Activated naive CD4-positive, alpha-beta T cell treated with anti-CD3 and anti-CD28 coated beads for 36 hours (primary cell): ENCODE measurements at places on chromosomes 5 and 9.
A peak's percentile ranks its signal among the peaks of the same experiment; 100 is the strongest.

- no peak for DNase-seq
- H3K4me3 ChIP-seq: no peak overlapping the region
- H3K36me3 ChIP-seq: no peaks in the 10 kb centered on the region
- H3K4me1 ChIP-seq: peaks cover 14% of the 10 kb centered on the region
Observed at GRCh38 chr5:59164041-59164830, 581.4 kb downstream of the RAB3C start.

- H3K36me3 ChIP-seq: no peaks in the 10 kb centered on the region
- no peak for DNase-seq
- no peak overlapping the region for H3K4me3 ChIP-seq
- H3K27me3 ChIP-seq: no peaks in the 10 kb centered on the region
- H3K27ac ChIP-seq: no peak overlapping the region
- H3K4me1 ChIP-seq: no peaks in the 10 kb centered on the region
Observed at GRCh38 chr9:136339173-136339957, 12.0 kb downstream of the GPSM1 start.

GRCh38 chr5:55570026-55570425 is 35.3 kb upstream of the PLPP1 start:
- no peak overlapping the region for H3K4me3 ChIP-seq
- H3K27me3 ChIP-seq: no peaks in the 10 kb centered on the region
- H3K36me3 ChIP-seq: no peaks in the 10 kb centered on the region
- DNase-seq: no peak

GRCh38 chr9:88312517-88313103 is 75.6 kb upstream of the SPIN1 start:
- H3K36me3 ChIP-seq: no peaks in the 10 kb centered on the region
- H3K4me1 ChIP-seq: peaks cover 26% of the 10 kb centered on the region
- DNase-seq: no peak
- no peak overlapping the region for H3K27ac ChIP-seq
- no peak overlapping the region for H3K4me3 ChIP-seq

DNA sequence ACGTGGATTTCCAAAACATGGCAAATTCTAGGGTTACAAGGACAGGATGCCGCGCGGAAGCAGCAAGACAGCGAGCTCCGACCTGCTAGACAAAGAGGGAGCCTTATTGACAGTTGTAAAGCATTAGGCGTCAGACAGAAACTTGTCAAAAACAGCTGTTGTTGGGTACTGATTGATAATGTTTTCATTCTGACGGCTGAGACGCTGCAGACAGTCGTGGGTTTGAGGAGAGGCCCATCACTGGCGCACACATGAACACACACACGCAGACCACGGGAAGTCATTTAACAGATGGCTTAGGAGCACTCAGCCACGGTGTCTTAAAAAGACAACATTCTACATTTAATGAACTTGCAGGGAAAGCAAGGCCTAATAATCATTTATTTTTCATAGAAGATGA is 324.0 kb downstream of the NDUFS4 start:
- H3K36me3 ChIP-seq: peaks cover 6% of the 10 kb centered on the region
- no peak overlapping the region for H3K4me3 ChIP-seq
- DNase-seq: no peak
- no peaks in the 10 kb centered on the region for H3K27me3 ChIP-seq
- no peak overlapping the region for H3K27ac ChIP-seq

- no peaks in the 10 kb centered on the region for H3K4me1 ChIP-seq
- H3K27me3 ChIP-seq: no peaks in the 10 kb centered on the region
- no peak for DNase-seq
- H3K27ac ChIP-seq: no peak overlapping the region
- no peak overlapping the region for H3K4me3 ChIP-seq
Observed at GRCh38 chr9:80437091-80437640, 865.4 kb downstream of the TLE4 start.

DNA sequence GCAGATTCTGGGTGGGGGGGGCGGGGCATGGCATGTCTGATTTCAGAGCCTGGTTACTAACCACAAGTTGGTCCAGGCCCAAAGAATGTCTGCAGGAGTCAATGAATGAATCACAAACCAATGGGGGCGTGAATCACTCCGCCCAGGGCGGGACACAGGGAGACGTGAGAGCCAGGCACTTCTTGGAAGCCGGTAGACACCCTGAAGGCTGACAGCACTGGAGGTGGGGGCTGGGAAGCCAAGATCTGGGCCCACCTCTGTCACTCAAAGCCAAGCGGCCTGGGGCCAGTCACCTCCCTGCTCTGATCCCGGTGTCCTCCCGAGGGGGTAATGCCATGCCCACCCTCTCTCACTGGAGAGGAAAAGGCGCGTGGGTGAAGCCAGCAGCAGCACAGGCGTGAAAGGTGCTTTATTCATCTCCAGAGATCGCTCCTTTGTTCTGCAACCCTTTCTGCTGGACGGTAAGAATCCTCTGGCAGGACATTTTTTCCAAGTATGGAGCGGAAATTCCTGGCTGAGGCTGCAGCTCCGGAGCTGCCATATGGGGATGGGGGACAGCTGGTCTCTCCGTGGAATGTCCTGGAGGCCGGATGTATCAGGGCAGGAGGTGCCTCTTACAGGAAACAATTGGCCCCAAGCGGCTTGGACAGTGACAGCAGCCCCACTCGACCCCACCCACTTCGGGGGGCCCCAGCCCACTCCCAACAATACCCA is 85.0 kb downstream of the STK10 start:
- no peak overlapping the region for H3K4me3 ChIP-seq
- no peak overlapping the region for H3K27ac ChIP-seq
- H3K4me1 ChIP-seq: peaks cover 14% of the 10 kb centered on the region
- no peak for DNase-seq

GRCh38 chr9:124040935-124041816 is 29.6 kb downstream of the LHX2 start:
- no peak overlapping the region for H3K27ac ChIP-seq
- H3K4me3 ChIP-seq: peak overlapping the region; percentile 17
- peak; percentile 50 for DNase-seq
- H3K27me3 ChIP-seq: peaks cover 67% of the 10 kb centered on the region
- H3K36me3 ChIP-seq: no peaks in the 10 kb centered on the region

DNA sequence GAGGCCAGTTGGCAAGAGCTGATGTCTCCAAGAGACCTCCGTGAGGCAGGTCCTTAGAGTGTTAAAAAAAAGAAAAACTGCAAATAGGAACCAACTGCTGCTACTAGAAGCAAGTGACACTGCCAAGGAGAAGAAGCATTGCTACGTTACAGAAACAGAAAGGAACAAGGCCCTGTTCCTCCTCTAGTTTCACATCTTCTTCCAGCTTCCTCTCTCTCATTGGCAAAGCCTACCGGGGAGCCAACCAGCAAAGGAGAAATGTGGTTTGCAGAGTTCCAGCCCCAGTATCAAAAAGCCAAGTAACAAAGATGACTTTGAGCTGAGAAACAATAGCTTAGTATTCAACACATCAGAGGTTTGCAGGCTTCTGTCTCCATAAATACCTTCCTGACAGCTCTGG is 145.9 kb downstream of the PRELID2 start:
- H3K27me3 ChIP-seq: no peaks in the 10 kb centered on the region
- no peak overlapping the region for H3K4me3 ChIP-seq
- DNase-seq: no peak
- H3K36me3 ChIP-seq: no peaks in the 10 kb centered on the region

DNA sequence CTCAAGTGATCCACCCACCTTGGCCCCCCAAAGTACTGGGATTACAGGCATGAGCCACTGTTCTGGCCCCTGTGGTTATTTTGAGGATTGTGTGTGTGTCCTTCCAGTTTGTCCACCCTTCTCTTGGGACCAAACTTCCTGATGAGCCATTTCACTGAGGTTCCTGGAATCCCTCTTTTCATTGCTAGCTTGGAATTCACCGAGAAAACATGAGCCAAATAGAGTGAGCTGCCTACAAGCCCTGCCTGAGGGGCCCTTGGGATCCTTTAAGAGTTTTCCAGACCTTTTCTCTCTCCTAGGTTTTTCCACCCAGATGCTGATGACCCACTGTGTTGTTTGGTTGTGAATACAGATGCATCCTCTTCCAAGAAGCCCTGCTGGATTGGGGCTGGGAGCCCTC is 13.2 kb upstream of the KIF12 start:
- H3K27ac ChIP-seq: no peak overlapping the region
- H3K4me3 ChIP-seq: no peak overlapping the region
- DNase-seq: no peak
- H3K27me3 ChIP-seq: peaks cover 15% of the 10 kb centered on the region
- no peaks in the 10 kb centered on the region for H3K36me3 ChIP-seq

GRCh38 chr9:33048054-33048465 is 23.0 kb downstream of the DNAJA1 start:
- H3K27ac ChIP-seq: no peak overlapping the region
- no peak for DNase-seq
- no peaks in the 10 kb centered on the region for H3K27me3 ChIP-seq
- H3K4me1 ChIP-seq: peaks cover 27% of the 10 kb centered on the region
- peaks cover 35% of the 10 kb centered on the region for H3K36me3 ChIP-seq
- no peak overlapping the region for H3K4me3 ChIP-seq

DNA sequence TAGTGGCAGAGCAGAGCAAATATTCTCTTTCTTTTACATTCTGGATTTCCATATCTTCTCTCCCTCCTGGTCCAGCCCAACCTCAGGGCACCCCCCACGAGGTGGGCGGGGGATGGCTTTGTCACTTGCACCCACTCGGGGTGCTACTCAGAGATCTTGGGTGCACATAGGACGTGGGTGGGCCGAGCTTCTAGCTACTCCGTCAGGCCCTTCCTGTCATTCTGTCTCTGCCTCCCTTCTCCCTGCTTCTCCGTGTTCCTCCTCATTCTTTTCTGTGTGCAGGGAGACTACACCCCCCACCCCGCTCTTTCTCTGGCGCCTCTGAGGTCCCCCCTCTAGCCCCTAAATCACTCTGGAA is 19.5 kb downstream of the PCDHGC5 start:
- H3K27ac ChIP-seq: no peak overlapping the region
- no peaks in the 10 kb centered on the region for H3K27me3 ChIP-seq
- peaks cover 13% of the 10 kb centered on the region for H3K4me1 ChIP-seq
- DNase-seq: no peak

- H3K4me1 ChIP-seq: peaks cover 11% of the 10 kb centered on the region
- H3K27ac ChIP-seq: peak within 1 kb of the TSS; percentile 77
- H3K27me3 ChIP-seq: peaks cover 8% of the 10 kb centered on the region
- H3K36me3 ChIP-seq: no peaks in the 10 kb centered on the region
- no peak for DNase-seq
Observed at GRCh38 chr5:40841068-40841805, at the start of gene CARD6. TSS of gene CARD6 (plus strand) at chr5:40841367. CDS start at chr5:40841383, 16 bp downstream.
